ENCODE measurements at places on chromosomes 3 and 15.

DNA sequence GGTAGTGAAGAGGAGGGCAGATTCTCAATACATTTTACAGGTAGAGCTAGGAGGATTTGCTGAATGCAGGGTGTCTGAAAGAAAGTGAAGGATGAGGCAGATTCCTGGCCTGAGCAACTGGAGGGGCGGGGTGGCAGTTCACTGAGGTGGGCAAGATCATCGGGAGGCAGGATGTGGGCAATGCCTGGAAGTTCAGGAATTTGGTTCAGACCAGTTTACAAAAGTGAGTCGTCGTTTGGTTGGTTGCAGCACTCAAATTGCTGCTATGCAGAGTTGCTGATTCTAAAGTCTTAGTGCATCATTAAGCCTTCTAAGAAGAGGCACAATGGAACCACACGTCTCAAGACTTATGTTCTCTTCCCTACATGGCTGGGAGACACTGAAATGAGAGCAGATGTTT is 134.0 kb downstream of the MFSD1 start:
- DNase-seq, result no peak

GRCh38 chr15:57198654-57199291 is 177.5 kb upstream of the CGNL1 start:
- peak; percentile 90 for DNase-seq

- DNase-seq, result no peak
These were observed 268.9 kb downstream of the SHOX2 start for GRCh38 chr3:157837336-157837735.

- DNase-seq, result no peak
These were observed 116.1 kb upstream of the KLHL25 start for GRCh38 chr15:85910834-85911233.

GRCh38 chr3:72624656-72625055 is 223.6 kb downstream of the SHQ1 start:
- no peak for DNase-seq
